ENCODE measurements at places on chromosomes 3 and 15.

DNA sequence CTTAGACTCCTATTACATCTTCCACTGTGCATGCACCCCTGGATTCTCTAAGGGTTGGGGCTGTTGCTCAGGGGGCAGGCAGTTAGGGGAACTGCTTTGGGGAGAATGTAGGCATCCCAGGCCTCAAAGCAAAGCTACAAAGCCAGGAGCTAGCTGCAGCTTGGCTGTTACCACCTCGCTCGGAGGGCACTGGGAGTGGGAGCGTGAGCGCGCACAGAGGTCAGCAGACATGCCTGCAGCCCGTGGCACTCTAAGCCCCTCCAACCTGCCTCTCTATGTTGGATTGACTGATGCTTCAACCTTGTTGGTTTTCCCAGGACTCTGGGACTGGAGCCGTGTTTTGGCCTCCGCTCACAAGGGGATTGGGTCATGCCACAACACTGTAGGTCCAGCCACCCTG lies 69.8 kb downstream of the CPN2 start:
- DNase-seq, result no peak

- DNase-seq, result no peak
Measured at GRCh38 chr3:37990527-37990926, at the start of gene VILL. VILL (plus strand) TSS chr3:37990786; CDS start chr3:37993673, 2,887 bp downstream.

DNA sequence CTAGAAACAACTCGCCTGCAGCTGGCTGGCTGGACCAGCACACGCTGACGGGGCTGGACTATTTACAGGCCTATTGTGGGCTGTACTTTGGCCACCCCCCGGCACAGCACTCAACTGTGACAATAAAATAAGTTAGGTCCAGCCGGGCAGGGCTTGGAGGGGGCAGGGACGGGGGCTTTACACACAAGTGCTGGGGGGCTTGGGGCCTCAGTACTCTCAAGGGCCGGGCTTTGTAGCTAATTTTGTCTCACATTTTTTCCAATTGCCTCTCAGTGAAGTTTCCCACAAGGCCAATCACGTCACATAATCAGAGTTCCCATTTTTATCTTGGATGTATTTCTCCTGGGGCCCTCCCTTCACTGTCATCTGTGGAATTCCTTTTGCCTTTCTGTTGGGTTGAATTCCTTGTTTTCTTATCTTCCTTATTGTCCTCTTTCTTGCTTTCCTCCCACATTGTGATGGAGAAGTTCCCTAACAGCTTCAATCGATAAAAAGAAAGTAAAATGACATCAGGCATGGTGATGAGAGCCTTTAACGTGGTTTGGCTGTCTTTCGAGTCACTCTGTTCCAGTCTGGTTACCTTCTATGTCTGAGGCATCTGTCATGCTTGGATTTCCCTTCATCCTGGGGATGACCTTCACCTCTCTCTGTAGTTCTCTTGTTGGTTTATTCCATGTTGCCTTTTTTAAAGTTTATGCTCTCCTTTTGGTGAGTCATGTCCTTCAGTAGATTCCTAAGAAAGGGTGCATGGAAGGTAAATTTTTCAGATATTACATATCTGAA lies 44.1 kb upstream of the CMTM7 start:
- DNase-seq, result no peak

DNA sequence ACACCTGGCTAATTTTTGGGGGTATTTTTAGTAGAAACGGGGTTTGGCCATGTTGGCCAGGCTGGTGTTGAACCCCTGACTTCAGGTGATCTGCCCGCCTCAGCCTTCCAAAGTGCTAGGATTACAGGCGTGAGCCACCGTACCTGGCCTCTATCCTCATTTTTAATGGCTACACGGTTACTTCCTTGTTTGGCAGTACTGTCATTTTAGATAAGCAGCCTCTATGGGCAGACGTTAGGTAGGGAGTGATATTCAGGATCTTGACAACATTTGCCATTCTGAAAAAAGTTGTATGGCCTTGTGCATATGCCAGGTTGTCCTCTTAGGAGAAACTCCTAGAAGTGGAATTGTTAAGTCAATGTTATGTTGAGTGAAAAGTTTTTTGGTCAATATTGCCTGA lies 141.7 kb downstream of the ITPR1 start:
- no peak for DNase-seq

DNA sequence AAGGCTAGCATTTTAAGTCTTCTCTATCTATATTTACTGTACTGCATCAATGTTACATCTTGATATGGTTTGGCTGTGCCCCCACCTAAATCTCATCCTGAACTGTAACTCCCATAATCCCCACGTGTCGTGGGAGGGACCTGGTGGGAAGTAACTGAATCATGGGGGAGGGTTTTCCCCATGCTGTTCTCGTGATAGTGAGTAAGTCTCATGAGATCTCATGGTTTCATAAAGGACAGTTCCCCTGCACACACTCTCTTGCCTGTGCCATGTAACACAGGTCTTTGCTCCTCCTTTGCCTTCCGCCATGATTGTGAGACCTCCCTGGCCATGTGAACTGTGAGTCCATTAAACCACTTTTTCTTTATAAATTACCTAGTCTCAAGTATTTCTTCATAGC lies 161.5 kb downstream of the TBC1D5 start:
- no peak for DNase-seq

DNA sequence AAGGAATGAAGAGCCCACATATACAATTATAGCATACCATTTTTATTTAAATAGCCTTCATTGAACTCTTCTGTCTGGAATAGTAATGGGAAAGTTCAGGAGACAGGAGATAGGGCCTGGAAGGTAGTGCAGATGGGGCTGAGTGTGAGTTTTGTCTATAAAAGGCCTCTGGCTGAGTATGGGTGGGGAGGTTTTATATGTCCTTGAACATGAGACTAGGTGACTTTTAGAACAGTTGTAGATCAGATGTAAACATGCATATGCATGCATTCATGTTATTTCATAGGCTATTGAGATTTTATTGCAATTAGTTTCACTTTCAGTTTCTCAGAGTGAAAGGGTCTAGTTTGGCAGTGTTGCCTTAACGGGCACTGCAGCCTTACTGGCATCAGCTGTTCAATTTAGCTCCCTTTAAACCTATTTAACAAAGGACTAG lies 27.1 kb downstream of the CGGBP1 start:
- DNase-seq, result no peak

DNA sequence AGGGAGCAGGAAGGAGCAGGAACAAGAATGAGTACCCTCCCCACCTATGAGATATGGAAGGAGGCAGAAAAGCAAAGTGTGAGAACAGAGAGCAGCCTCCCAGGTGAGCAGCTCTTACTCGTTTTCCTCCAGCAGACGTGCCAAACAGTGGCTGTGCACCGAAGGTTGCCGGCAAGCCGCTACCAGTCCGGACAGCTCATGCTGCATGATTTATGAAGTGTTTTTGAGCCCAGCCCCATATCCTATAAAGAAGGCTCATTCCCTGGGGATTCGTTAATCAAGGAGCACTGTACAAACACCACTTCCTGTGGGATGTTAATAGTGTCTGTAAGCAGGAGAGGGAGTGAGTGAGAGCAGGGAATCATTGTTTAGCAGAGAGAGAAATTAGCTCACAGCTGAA lies 118.3 kb upstream of the FOXB1 start:
- peak; percentile 10 for DNase-seq

GRCh38 chr15:59501597-59501996 lies 63.6 kb downstream of the FAM81A start:
- DNase-seq, result no peak

- DNase-seq, result peak; percentile 54
Measured at GRCh38 chr3:29382409-29382808, 101.5 kb downstream of the RBMS3 start.

GRCh38 chr3:171514466-171514865 lies 54.3 kb upstream of the TNIK start:
- no peak for DNase-seq

- DNase-seq, result no peak
Measured at GRCh38 chr3:128490915-128491690, 1.9 kb downstream of the GATA2 start.

GRCh38 chr15:81889485-81889881 lies 156.3 kb downstream of the MEX3B start:
- no peak for DNase-seq

- no peak for DNase-seq
Measured at GRCh38 chr3:115828401-115828800, 205.1 kb downstream of the GAP43 start.

DNA sequence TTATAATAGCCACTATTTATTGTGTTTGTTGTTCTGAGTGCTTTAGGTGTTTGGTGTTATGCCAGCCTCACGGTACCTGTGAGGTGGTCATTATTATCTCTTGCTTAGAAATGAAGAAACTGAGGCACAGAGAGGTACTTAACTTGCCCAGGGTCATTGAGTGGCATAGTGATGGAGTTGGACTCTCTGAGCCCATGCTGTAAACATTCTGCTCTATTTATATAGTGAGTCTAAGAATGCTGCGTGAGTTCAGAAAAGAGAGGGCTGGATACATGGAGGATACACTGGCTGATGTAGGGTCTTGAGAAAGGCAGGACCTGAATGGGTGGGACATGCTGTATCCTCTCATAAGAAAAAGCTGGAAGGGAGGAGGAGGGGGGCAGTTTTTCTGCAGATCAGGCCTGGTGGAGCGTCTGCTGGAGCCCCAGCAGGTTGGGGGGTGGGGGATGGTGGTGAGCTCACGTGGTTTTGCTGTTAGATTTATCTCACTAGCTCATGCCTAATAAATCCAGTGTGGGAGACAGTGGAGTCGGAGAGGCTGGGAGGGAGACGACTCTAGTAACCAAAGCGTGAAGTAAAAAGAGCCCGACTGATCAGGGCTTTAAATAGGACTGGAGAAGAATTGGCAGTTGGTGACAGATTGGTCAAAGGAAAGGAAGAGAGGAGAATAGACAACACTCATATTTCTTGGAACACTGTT lies 16.0 kb downstream of the MED12L start:
- no peak for DNase-seq

DNA sequence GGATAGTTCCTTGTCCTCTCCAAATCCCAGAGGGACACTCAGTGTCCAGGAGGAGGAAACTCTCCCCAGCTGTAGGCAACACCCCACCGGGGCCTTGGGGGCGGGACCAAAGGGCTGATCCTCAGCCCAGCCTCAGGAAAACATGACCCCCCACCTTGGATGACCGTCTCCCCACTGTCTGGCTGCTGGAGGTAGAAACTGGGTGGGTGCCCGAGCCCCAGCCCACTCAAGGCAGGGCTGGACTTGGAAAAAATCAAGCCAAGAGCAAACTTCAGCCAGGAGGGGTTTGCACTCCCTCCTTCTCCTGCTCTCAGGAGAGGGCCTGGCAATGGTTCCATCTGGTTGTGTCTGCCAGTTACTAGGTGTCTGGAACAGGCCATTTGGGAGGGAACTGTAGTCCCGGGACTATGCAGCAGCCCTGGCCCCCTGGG lies 3.6 kb upstream of the RASL12 start:
- DNase-seq, result no peak

DNA sequence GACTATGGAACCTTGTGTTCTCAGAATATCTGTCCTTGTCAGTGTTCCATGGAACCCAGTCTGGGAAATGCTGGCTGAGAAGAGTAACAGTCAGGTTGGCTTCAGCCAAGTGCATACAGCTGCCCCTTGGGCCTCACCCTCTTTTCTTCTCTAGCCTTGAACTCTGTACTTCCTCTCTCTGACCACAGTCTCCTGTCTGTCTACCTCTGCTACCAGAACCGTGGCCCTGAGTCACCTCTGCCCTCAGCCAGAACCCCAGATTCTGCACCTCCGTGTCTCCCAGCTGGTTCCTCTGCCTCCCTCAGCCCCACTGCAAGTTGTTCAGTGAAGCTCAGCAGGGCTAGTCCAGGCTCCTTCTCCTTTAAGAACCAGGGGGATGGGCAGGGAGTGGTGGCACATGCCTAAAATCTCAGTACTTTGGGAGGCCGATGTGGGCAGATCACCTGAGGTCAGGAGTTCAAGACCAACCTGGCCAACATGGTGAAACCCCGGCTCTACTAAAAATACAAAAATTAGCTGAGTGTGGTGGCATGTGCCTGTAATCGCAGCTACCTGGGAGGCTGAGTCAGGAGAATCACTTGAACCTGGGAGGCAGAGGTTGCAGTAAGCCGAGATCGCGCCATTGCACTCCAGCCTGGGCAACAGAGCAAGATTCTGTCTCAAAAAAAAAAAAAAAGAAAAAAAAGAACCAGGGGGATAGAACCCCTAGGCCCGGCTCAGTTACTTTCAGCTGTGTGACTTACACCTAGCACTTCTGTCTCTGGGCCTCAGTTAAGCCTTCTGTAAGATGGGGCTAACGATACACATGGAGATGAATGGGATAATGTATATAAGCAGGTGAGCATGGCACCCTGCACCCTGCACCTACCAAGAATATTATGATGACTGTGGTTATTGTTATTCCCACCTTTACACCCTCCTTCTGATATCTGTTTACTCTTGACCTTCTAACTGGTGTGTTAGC lies 24.3 kb upstream of the TATDN2 start:
- no peak for DNase-seq

GRCh38 chr15:52529940-52530339 lies 1.3 kb upstream of the MYO5A start:
- no peak for DNase-seq

DNA sequence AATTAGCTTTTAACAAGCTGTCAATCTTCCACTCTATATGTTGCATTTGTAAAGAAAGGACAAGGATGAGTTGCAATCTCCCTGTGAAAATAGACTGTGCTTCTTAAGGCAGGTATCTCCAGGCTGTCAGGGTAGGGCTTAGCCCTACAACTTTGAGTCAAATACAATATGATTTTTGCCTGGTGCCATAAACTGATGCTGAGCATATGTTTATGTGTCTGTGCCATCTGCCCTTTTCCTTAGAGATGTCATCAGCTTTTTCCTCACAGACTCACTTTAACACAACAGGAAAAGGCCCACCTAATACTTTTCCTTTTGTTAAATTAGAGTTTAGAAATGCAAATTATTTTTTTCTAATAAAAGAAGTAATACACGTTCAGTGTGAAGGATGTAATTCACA lies 548.3 kb downstream of the NLGN1 start:
- no peak for DNase-seq

DNA sequence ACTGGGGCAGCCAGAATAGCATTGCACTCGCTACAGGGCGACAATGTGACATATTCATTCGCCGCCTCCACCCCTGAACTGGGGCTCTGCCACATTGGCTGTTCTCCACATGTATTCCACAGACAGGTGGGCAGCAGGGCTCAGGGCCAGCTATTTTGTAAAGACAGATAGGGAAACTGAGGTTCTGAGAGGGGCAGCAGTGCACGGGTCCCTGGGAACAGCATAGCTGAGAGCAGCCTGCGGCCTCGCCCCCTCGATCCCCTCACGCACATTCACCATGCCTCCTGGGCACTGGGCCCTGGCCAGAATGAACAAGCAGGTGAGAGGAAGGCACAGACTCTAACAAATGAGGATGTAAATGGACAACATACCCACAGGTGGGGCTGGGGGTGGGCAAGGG lies 75.0 kb upstream of the SPATA12 start:
- DNase-seq, result no peak

DNA sequence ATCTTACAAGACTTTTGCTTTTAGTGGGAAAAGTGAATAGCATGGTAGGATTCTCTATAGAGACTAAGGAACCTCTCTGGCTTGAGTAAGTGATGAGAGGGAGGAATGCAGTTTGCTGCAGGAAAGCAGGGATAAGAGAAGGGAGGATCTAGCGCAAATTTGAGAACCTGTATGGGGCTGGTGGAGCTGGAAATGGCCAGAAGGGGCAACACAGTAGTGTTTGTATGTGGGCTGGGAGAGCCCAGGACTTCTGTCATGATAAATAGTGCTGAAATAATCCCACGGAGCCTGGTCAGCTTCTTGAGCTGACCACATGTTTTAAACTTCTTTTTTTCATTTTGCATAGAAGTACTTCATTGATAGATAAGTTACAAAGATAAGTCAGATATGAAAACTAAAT lies 11.2 kb upstream of the SHC4 start:
- DNase-seq, result no peak
